MCF 10A (cell line): ENCODE measurements at places on chromosomes 7 and 10. TPM values are rescaled to one million over a fixed set of nuclear protein-coding genes. Genes with fewer than 3 reads are reported as not detected.
A peak's percentile ranks its signal among the peaks of the same experiment; 100 is the strongest.

CD36 gene
- total RNA-seq, result 0.12 and 0.27 TPM in 2 replicates

DNA sequence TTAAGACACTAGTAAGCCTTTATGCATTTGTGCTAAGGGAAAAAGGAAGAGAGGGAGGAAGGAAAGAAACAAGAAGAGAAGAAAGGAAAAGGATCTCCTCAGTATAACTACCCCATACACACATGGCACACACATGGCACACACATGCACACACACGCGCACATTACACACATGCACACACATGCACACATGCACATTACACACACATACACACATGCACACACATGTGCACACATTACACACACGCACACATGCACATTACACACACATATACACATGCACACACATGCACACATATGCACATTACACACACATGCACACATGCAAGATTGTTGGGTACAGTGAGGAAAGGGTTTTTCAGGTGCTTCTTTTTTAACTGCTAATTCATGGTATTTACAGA lies 311.2 kb downstream of the SKIDA1 start:
- H3K4me1 ChIP-seq, result no peaks in the 10 kb centered on the region
- DNase-seq, result no peak
- no peaks in the 10 kb centered on the region for H3K36me3 ChIP-seq
- no peak overlapping the region for H3K4me3 ChIP-seq
- H3K27ac ChIP-seq, result no peak overlapping the region

PSD gene
- 0.66 and 0.75 TPM in 2 replicates for total RNA-seq

PON1 gene
- not detected in 2 replicates for total RNA-seq

GARS1 gene
- 325 and 386 TPM in 2 replicates for total RNA-seq

LRRN3 gene
- total RNA-seq, result not detected in 2 replicates

DNA sequence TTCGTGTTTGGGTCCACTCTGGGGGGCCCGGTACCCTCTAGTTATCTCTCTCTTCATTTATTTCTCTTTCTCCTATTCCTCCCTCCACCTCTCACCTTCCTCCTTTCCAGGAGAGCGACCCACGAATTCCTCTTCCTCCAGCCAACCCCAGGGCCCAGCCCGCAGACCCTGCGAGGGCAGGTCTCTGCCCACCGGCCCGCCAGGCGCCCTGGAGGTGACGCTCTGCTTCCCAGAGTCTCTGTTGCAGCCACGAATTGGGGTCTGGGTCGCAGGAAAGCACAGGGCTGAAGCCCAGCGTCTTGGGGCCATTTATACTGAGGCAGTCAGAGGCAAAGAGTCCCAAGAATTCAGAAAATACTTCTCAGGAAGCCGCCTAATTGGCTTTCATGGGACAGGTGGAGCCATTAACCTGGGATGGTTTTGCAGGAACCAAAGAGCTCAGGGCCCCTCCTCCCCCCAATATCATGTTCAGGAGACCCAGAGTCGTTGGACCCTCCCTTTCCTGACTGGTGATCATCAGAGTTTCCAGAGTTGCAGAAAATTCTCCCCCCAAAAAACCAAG lies 2.7 kb upstream of the EN2 start:
- no peaks in the 10 kb centered on the region for H3K36me3 ChIP-seq
- no peaks in the 10 kb centered on the region for H3K4me1 ChIP-seq
- no peak for DNase-seq
- no peak overlapping the region for H3K4me3 ChIP-seq
- H3K27me3 ChIP-seq, result peaks cover 77% of the 10 kb centered on the region
- no peak overlapping the region for H3K27ac ChIP-seq

SPDYE6 gene
- not detected in 2 replicates for total RNA-seq

DNA sequence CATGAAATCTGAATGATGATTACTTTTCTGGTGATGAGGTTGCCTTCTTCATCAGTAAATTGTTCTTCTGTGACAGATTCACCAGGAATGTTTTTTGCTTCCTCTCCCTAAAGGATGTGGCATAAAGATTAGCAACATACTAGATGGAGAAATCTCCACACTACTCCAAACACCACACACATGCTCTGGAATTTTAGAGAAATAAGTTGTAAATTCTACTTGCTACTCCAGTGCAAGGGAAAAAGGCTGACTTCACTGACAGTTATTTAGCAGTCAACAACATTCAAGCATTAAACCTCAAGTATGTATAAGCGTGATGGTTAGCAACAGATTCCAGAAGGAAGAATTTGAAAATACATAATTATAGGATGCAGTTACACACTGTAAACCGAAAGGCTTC lies 137.9 kb upstream of the CCDC6 start:
- H3K27me3 ChIP-seq, result no peaks in the 10 kb centered on the region
- no peak overlapping the region for H3K4me3 ChIP-seq
- H3K4me1 ChIP-seq, result no peaks in the 10 kb centered on the region
- H3K36me3 ChIP-seq, result no peaks in the 10 kb centered on the region
- no peak for DNase-seq

OR2A42 gene
- total RNA-seq, result not detected in 2 replicates

DNA sequence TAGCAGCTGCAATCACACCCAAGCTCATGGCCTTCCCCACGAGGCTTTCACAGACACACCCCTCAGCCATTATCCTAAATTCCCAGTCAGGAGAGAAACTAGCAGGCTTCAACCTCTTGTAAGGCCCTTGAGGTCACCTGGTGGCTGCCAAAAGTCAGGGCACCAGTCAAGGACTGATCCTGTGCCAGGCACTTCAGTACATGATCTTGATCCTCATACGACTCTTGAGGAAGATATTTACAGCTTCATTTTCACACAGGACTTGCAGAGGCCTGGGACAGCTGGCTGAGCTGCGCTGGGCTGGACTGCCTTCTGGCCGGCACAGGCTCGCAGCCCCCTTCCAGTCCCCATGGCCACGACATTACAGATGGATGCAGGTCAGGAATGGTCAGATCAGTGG lies 8.8 kb downstream of the PDAP1 start:
- no peak overlapping the region for H3K4me3 ChIP-seq
- H3K4me1 ChIP-seq, result peaks cover 8% of the 10 kb centered on the region
- H3K36me3 ChIP-seq, result peaks cover 100% of the 10 kb centered on the region
- peak overlapping the region; percentile 29 for H3K27ac ChIP-seq
- no peaks in the 10 kb centered on the region for H3K27me3 ChIP-seq
- no peak for DNase-seq
